ENCODE measurements at places on chromosomes 7 and 10. TPM values are rescaled to one million over a fixed set of nuclear protein-coding genes. Genes with fewer than 3 reads are reported as not detected.

DNA sequence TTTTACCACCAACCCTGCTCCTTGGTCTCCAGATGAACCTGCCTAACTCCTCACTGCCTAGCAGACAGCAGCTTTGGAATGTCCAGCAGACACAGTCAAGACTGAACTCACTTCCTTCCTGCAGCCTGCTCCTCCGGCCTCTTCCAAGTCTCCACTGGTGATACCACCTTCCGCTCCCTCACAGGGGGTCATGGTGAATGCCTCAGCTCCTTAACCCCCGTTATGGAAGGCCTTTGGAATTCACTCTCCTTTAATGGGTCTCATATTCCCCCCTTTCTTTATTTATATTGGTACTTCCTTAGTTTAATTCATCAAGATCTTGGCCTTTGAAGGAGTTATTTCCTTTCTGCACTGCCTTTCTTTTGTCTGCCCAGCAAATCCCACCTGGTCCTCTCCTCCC lies 44.9 kb upstream of the ZNF32 start:
- no peak for DNase-seq

DNA sequence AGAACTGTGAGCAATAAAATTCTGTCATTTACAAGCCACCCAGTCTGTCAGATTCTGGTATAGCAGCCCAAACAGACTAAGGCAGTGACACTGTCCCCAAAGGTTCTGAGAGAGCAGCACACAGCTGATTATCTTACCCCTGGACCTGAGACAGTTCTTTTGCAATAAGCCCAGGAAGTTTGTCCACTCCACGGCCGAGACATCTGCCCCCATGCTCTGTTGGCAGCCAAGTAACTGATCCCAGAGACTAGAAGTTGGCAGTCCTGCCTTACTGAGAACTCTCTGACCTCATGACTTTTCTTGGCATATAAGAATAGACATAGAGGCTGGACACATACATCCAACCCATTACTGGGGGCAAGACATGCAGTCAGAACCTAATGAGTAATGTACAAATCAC lies 243.0 kb upstream of the GRB10 start:
- DNase-seq, result no peak

GRCh38 chr10:48760983-48761382 lies 76.3 kb downstream of the WDFY4 start:
- no peak for DNase-seq

Gene CCDC136
- 53.9 TPM for total RNA-seq

Gene SEC61G
- total RNA-seq, result 95.8 TPM

Gene PFKP
- total RNA-seq, result 76.4 TPM

Gene NPY
- 13.0 TPM for total RNA-seq

DNA sequence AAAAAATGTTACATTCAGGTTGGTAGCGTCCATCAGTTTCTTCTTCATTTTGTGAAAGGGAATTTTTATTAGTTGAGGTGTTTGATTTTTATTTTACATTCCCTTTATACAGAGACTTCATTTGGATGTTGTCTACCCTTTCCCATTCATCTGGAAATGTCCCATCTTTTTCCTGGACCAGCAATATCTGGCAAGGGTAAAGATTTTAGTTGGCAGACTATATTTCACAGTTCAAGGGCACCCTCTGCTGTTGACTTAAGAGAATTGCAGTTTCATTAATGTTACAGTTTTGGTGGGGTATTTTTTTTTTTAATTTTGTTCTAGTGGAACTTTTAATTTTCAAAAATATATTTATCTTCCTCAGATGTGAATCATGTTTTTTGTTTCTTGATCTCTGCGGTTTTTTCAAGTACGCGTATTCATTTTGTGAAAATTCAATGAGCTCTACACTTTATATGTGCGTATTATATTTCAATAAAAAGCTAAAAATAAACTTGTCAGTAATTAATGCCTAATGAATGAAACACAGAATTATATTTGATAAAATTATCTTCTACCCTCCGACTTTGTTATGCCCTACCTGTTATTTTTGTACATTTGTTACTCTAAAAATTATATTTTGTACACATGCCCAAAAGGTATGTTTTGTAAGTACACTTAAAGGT lies 97.9 kb upstream of the KLF14 start:
- peak; percentile 17 for DNase-seq

- no peak for DNase-seq
These were observed 54.1 kb downstream of the KCND2 start for GRCh38 chr7:120327054-120327453.

DNA sequence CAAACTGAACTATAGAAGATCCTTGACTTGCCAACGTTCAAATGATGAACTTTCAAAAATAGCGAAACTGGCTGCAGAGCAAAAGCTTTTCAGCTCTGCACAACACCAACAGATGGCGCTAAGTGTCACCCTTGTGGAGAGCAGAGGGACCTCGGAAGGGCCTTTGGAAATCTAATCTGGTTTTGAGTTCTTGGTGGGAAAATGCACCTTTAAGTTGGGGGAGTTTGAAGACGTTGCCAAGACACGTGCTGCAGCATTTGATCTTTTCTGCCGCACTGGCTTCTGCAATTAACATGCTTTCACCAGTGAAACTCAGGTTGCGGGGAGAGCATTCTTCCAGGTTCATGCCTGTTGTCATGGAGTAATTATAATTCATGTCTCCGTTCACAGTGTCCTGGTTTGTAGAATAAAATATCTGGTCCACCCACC lies 26.3 kb upstream of the WDR11 start:
- DNase-seq, result peak; percentile 80

Gene COX19
- 15.3 TPM for total RNA-seq

Gene A1CF
- not detected for total RNA-seq

Gene ADCY1
- 21.8 TPM for total RNA-seq

Gene ZNF365
- 11.6 TPM for total RNA-seq

GRCh38 chr7:37833107-37833817 lies 15.1 kb upstream of the NME8 start:
- DNase-seq, result peak; percentile 33

DNA sequence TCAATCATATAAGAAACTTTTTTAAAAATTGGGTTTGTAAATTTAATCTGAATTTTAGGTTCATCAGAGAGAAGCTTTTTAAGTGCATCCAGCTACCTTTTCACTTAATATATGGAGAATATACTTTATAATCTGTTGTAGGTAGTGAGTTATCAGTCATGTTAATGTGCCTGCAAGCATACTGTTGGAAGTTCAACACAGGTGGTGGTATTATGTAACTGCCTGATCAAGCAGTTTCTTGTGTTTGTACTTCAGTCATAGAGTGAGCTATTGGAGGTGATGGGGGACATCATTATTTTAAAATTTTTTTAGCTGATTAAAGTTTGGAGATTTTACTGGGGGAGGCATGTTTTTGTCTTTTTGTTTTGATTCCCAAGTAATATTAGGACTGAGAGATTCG lies 2.5 kb downstream of the TNKS2 start:
- no peak for DNase-seq

Gene HABP2
- 0.50 TPM for total RNA-seq

- DNase-seq, result no peak
These were observed 290.5 kb upstream of the LRGUK start for GRCh38 chr7:133836666-133837065.

DNA sequence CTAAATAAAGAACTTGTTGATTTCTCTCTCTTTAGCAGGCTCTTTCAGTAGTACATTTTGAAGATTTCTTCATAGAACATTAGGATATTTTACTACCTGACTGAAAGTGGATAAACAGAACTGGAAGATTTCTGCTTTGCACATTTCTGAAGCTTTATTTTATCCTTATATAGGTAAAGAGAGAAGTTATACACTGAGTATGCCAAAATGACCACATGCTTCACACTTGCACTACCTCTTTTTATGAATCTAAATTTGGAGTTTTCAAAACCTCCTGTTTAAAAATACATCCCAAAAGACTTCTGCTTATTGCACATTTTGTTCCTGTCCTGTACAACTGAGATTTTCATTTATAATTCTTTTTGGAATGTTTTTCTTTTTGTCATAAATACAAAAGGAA lies 197.4 kb upstream of the PRPS1L1 start:
- DNase-seq, result no peak

DNA sequence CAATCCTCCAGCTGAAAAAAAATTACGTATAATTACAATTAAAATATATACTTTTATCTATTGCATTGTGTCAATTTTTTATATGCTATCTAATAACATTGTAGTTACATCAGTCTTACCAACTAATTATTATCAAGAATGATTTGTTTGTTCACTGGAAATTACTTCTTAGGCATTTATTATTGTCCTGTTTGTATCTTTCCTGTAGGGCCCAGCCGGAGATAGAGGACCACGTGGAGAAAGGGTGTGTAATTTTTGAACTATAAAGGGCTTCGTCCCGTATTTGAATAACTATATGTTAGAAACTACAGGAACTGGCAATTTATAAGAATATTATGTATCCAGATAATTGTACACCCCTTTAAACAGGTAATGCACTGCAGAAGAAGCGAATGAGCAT lies 4.1 kb downstream of the COL1A2 start:
- DNase-seq, result no peak

DNA sequence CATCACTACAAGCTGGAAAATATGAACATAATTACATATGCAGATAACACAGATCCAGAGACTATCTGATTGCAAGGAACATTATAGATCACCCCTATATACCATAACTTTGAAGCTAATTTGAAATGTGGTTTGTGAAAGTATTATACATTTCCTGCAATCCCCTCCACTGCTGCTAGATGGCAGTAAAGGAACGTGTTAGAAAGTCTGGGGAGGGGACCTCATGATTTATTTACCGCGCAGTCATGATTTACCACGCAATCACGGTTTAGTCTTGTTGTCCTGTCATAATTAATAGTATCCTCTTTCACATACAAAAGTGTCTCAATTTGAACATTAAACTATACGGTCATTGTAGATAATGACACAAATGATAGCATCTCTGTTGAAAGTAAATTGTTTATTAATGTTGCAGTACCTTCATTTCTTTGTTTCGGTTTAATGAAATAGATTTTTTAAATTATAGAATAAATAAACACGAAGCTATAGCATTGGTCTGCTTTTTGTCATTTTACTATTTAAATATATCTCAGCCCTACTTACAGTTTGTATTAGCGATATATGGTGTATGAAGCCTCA lies 145.3 kb upstream of the PRSS1 start:
- DNase-seq, result peak; percentile 46

- DNase-seq, result no peak
These were observed 261.2 kb downstream of the GLI3 start for GRCh38 chr7:41975849-41976248.

Gene IFIT2
- total RNA-seq, result 16.3 TPM

DNA sequence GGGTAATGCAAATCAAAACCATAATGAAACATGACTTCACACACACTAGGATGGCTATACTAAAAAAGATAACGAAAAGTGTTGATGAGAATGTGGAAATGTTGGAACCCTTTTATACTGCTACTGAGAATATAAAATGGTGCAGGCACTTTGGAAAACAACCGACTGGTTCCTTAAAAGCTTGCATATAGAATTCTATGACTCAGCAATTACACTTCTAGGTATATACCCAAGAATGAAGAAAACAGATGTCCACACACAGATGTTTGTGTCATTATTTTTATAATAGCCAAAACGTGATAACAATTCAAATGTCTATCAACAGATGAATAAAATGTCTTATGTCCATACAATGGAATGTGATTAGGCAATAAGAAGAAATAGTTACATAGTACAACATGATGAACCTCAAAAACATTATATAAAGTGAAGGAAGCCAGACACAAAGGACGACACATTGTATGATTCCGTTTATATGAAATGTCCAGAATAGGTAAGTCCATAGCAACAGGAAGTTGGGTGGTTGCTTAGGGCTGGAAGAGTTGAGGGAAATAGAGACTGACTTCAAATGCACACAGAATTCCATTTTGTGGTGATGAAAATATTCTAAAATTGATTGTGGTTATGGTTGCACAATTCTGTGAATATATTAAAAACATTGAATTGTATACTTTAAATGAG lies 148.3 kb upstream of the PHYHIPL start:
- no peak for DNase-seq

GRCh38 chr7:138699661-138700060 lies 1.5 kb downstream of the SVOPL start:
- no peak for DNase-seq

GRCh38 chr10:102613785-102614184 lies 30.5 kb upstream of the TRIM8 start:
- no peak for DNase-seq

- DNase-seq, result no peak
These were observed at the start of gene PLEKHS1 for GRCh38 chr10:113751181-113751732. TSS of gene PLEKHS1 (plus strand) at chr10:113751682. CDS start at chr10:113755278, 3,596 bp downstream.

DNA sequence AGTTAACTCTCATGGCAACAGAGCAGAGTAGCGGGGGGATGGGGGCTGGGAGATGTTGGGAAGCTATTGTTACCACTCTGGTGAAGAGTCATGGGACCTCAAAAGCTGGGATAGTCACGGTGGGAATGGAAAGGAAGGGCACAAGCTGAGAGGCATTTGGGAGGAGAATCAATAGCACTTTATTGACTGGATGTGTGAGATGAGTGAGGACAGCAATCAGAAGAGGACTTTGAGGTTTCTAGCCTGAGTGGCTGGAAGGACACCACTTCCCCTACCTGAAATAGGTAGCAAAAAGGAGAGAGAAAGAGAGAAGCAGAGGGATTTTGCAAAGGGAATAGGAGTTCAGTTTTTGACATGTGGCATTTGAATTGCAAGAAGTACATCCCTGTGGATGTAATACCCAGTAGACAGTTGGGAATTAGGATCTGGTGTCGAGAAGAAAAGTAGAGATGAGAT lies 27.2 kb downstream of the SCD start:
- no peak for DNase-seq

Gene TNS3
- total RNA-seq, result 61.1 TPM

- no peak for DNase-seq
These were observed 25.6 kb downstream of the CTNNA3 start for GRCh38 chr10:67670401-67670800.

GRCh38 chr7:22628112-22628511 lies 98.9 kb upstream of the IL6 start:
- DNase-seq, result no peak

DNA sequence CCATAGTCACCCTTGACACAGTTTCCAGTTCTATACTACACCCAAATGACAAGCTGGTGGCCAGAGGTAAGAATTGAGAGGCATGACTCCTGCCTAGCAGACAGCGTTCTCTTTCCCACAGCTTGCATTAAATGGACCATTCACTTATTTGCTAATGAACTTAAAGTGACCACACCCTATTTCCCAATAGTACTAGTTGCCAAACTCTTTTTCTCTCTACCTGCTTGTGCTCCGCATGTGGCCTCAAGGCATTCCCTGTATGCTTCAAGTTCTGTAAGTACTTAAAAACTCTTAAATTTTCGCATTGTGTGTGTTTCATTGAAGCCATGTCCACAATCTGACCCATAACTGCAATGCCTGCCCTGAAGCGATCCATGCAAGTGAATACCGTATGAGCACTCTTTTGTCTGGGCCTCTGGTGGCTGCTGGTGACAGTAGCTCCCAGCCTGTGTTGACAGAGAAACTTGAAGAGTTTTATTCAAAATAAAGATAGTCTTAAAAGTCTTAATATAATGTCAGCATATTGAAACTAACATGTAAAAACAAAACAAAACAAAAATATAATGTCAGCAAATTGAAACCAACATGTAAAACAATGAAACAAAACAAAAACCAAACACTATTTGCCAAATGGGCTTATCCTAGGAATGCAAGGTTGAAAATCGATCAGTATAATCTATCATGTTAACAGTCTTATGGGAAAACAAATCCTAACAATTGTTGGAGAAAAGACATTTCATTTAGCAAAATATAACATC lies 73.6 kb downstream of the CCSER2 start:
- DNase-seq, result no peak

Gene CFAP69
- total RNA-seq, result 17.5 TPM
